NCI-H146 (cell line): ENCODE measurements at places on chromosomes 1 and 21.

DNA sequence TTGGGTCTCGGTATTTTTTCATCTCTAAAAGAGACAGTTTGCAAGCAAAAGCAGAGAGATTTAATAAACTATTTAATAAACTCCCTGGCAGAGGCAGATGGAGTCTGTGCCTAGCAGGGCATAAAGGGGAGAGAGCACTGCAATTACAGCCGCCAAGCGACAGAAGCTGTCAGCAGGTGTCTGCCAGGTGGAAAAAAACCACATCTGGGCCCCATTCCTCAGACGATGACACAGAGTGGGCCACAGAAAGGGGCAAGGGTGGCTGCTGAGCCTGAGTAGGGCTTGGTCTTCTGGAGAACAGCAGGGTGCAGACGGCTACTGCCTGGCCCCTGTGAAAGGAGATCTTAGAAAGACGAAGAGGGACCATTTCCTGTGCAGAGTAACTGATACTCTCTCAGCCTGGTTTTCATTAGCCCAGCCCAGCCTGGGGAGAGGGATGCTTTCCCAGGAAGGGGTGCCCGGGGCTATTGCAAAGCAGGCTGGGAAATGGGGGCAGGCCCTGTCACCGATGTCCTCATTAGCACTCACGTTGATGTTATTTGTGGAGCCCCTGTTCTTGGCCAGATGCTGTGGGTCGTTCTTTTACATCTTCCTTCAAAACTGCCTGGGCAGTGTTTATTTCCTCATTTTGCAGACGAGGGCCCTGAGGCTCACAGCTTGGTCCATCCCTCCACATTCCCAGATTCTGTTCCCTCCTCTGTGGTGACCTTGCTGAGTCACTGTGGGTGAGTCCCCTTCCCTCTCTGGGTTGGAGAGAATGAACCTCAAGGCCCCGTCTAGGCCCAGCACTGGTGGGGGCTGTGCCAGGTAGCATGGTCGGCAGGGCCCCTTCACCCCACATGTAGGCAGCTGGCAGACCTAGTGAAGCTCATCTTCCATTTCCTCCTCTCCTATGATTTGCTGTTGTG is 472.7 kb downstream of the PTPRU start:
- DNase-seq: peak; percentile 2

GRCh38 chr1:239802275-239802674 is 289.4 kb upstream of the FMN2 start:
- no peak for DNase-seq

DNA sequence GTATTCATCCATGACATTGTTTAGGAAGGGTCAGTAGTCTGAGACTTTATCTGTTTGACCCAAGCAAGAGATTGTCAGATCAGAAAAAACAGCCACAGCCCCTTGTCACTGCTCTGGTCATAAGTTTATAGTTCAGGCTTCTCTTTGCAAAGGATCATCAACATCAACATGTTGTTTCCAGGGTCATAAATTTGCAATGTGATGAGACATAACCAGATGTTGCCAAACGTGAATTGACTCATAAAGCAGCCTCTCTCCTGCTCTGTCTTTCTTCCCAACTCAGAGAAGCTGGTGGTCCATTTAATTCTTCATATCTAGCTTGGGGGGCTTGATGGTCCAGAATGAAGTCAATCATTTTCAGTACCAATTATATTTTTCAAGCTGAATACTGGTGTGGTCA is 507.2 kb upstream of the PBX1 start:
- DNase-seq: no peak

GRCh38 chr1:173190101-173190936 is 16.8 kb downstream of the TNFSF4 start:
- DNase-seq: no peak

DNA sequence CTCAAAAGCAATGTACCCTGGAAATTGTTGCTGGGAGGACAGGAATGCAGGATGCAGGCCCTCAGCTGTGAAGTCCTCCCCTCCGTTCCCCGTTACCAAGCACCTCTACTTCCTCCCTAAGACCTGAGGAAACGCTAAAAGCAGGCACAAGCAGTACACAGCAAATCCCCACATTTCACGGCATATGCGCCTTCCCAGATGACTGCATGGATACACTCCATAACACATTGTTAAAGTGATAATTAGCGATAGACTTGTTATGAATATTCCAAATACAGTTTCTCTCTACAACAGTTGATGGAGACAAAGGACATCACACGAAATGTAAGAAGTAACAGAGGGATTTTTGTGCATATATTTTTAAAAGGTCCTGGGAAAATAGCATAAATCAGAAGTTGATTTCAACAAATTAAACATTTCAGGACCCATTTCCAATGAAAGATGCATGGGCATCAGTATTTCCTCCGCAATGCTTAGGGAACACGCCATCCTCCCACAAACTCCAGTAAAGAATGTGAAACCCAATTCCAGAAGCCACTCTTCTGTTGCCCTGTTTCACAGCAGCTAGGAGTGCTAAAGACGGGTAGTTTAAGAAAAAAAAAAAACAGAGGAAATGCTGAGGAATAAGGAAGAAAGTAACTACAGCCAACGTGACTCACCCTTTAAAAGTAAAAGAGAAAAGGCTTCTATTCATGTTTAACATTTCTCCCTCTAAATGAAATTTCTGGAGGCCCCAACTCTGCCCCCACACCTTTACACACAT is 75.5 kb downstream of the HIVEP3 start:
- no peak for DNase-seq

DNA sequence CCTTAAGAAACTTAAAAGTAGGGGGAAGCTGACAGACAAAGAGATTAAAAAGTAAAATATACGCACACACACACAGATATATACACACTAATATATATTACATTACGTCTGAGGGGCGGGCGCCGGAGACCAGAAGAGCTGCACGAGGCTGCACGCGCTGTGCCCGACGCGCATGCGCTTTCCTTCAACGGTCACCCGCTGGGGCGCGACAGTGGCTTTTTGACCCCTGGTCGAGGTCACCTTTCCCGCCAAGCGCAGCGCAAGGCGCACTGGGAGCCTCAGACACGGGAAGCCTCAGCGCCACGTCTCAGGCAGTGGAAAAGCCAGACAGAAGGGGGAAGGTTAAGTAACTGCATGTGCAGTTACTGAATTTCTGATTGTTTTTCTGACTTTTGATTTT is at the start of gene HORMAD1:
TSS of gene HORMAD1 (minus strand) at position 193 of the 400 bp plus-strand sequence. CDS start 1,390 bp downstream, outside the sequence.
- no peak for DNase-seq

DNA sequence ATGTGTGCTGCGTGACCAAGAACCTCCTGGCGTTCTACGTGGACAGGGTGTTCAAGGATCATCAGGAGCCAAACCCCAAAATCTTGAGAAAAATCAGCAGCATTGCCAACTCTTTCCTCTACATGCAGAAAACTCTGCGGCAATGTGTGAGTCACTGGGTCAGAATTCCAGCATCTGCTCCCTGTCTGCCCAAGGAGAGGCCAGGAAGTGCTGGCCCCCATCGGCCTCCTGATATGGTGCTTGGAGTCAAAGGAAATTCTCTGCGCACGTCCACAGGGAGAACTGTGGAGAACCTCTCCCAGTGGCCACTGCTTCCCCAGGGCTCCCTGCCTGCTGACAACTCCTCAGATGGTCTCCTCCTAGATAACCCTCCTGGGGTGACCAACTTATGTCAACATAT is 25.6 kb upstream of the IL20 start:
- no peak for DNase-seq

GRCh38 chr1:32100359-32100758 is 7.5 kb upstream of the KPNA6 start:
- DNase-seq: no peak

GRCh38 chr21:25970254-25970930 is 200.2 kb downstream of the APP start:
- DNase-seq: no peak

DNA sequence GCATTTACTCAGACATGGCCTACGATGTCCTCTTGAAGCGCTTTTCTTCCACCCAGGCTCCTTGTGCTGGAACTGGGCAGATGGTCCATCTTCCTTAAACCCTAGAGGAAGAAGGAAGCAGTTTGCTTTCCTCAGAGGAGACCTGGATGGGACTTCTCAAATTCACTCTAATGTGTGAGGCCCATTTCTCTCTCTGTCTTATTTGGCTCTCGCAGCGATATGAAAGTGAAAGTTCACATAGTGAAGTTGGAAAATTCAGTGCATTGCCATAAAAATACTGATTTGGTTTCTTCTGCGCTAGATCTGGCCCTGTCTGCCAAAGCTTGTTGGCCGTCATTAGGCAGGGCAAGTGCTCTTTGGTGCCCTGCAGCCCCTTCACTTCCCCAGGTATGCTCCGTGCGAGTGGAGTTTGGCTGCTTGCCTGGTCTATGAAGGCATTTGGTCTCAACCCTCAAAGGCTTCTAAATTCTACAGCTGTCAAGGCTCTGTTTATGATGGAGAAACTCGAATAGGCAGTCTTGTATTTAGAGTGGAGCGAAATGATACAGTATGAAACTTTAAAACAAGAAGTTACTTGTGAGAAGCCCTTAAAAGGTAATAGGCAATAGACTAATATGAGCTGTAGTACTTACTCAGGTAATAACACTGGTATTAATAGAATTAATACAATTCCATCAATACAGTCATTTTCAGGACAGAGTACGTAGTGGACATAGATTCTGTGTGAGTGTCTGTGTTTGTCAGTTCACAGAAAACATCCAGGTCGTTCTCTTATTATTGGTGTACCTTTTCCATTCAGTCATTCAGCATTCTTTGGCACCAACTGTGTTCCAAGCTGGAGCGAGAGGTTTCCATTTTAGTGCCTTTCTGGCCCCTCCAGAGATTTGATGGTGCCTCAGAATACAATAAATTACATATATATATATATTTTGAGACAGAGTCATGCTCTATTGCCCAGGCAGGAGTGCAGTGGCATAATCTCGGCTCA is 20.5 kb downstream of the SZRD1 start:
- no peak for DNase-seq

DNA sequence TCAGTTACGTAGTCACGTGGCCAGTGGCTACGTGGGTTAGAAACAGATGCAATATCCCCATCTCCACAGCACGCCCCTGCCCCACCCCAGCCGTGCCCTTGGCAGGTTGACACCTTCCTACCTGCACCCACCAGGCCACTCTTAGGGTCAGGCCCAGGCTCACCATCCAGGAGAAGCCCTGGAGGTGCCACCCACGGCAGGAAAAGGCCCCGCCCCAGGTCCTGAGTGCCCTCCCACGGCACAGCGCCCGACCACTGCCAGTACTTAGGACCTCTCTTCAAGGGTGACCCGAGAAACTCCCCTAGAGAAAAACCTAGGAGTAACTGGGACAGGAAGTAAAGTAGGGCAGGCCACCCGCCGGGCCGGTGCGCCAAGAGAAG is 1.5 kb downstream of the C1orf35 start:
- DNase-seq: no peak

GRCh38 chr1:21843996-21844395 is 31.9 kb downstream of the LDLRAD2 start:
- no peak for DNase-seq

GRCh38 chr1:193079187-193079586 is 19.8 kb downstream of the RO60 start:
- no peak for DNase-seq
